Lower lobe of right lung (tissue), 2 donors: ENCODE measurements at places on chromosomes 2 and 18. TPM values are rescaled to one million over a fixed set of nuclear protein-coding genes. Genes with fewer than 3 reads are reported as not detected.

DNA sequence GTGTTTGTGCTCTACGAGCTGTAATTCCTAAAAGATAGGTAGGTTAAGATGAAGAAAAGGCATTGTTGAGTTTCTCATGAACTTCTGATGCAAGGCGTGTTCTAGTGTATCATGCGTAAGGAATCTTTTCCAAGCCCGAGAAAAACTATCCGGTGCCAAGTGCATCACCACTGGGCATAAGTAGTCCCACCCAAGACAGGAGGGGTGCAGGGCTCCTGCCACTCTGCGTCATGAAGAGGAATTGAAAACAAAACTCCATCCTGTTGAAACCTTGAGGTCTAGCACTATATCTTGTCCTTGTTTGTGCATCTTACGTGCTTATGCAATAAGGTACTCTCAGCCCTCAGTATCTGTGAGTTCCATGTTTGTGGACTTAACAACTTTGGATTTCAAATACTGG is 45.7 kb downstream of the RAB31 start:
- no peak for DNase-seq

DNA sequence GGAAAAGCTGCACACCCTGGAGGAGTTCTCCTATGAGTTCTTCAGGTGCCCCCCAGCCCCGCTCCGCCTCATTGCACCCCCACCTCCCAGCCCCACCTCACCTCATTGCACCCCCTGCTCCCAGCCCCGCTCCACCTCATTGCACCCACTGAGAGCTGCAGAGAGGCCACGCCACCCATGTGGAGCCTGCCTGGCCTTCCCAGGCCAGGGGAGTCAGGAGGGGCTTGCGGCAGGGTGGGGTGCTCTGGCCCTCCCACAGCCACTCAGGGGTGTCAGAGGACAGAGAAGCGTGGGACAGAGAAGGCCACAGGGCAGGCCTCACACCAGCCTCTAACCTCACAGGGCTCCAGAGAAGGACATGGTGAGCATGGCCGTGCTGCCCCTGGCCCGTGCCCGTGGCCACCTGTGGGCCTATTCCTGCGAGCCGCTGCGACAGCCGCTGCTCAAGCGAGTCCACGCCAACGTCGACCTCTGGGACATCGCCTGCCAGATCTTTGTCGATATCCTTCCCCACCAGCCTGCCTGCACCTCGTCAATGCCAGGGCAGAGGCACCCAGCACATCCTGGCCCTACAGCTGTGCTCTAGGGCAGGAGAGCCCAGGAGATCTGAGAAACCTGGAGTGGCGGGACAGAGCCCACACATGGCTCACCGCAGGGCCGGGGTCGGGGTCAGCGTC is 15.0 kb upstream of the GPR17 start:
- no peak for DNase-seq

DNA sequence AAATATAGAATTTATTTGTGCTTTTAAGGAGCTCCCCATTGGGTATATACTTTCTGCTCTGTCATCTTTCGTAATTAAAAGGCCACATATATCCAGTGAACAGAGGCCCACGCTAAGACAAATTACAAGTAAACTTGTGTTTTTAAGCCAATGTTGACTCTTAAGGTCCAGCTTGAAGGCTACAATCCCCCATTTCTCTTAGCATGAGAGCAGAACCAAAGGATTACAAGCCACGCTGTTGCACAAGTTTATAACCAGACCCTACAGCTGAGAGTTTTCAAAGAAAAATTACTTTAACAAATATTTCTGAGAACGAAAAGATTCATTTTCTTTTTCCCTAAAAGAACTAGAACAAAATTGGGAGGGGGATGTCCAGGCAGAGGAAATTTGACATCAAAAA is 471.0 kb downstream of the TXNL1 start:
- no peak for DNase-seq

DNA sequence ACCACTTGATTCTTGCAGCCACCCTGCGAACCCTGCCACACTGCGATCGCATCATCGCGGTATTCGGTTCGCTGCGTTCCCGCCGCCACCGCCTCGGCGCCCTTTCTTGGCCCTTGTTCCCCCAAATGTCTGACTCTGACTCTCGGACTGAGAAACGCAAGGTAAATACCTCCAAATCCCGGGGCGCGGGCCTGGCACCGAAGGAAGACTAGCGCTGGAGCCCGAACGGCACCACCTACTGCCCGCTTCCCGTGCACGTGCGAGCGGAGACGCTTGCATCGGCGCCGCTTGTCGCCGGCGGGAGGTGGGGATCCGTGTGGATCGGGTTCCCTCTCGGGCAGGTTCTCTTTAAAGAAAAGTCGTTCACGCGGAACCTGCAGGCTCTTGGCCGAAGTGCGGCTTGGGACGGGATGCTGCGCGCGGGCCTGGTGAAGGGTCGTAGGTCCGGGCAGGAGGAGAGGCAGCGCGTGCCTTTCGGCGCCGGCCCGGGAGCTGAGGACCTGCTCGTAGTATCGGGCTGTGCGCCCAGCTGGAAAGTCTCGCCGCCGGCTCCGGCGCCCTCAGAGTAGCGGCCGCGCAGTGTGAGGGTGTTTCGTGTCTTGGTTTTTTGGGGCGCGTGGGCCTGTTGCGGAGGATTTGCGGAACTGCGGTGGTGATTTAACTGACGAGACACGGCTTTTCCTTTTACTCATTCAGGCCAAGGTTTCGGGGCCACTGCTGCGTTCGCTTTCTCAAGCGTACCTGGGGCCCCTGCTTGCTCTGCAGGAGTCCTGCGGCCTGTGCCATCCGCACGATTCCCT is 514 bp downstream of the BCL2L11 start:
- peak; percentile 76 for DNase-seq

- peak; percentile 39 for DNase-seq
Measured at GRCh38 chr2:239726631-239727181, 298.4 kb downstream of the NDUFA10 start.

DNA sequence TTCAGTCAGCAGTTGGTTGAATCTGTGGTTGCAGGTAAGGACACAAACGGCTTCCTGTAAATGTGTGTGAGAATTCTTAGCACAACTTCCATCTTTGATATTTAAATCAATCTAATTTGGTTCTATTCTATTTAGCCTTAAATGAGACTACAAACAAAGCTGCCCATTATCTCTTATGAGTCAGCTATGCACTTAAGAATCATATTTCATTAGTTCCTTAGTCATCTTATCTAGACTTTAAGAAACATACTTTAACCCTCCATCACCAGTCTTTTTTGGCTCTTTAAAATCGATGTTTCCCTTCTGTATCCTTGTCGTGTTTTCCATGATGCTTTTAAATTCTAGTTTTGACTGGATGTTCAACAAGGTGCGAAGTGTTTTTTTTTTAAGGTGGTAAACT is 114.4 kb upstream of the TMEM200C start:
- DNase-seq: no peak

GRCh38 chr2:152407204-152407721 is 72.3 kb downstream of the FMNL2 start:
- DNase-seq: no peak

DNA sequence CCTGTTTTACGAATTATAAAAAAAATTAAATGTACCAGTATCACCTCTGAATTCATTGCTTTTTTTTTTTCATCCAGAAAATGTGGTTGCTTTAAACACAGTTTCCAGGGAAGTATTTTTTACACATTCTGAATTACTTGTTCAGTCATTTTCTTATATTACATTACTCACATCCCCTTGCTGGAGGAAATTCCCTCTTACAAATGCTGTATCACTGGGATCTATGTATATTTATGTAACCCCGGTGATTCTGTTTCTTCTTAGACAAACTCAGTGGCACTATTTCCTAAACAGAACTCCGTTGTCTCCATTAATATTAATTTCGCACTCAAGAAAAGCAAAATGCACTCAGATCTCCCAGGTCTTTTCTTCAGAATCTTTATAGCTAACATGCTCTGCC is 1078.5 kb upstream of the ZEB2 start:
- DNase-seq: no peak

GRCh38 chr18:12862467-12862866 is 21.6 kb downstream of the PTPN2 start:
- no peak for DNase-seq

GRCh38 chr2:28802975-28803429 is 7.6 kb upstream of the SPDYA start:
- no peak for DNase-seq

GRCh38 chr2:235611349-235611748 is 117.5 kb downstream of the AGAP1 start:
- DNase-seq: no peak

GRCh38 chr18:58012356-58012755 is 31.7 kb upstream of the NEDD4L start:
- DNase-seq: no peak

DNA sequence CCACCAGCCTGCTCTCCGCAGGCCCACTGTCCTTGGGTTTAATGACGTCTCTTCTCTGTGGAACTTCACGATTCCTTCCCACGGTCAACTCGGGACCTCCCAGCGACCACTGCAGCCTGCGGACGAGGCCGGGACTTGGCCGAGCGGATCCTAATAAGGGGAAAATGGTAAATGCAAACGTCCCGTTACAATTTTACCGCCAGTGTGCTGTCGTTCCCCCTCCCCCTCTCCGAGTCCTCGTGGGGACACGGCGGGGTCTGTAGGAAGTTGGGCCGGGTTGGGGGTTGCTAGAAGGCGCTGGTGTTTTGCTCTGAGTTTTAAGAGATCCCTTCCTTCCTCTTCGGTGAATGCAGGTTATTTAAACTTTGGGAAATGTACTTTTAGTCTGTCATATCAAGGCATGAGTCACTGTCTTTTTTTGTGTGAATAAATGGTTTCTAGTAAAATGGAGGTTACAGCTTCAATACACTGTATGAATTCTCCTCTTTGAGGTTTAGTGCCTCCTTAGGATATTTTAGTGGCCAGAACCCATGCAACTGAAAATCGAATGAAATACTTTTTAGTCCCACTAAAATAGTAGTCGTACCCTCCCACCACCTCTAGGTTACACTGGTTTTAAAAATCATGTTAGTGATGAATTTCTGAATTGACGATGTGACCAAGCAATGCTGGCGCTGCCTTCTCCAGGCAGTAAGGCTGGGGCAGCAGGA is 2.3 kb downstream of the HOXD11 start:
- no peak for DNase-seq

- no peak for DNase-seq
Measured at GRCh38 chr2:197102231-197102630, 175.7 kb upstream of the PGAP1 start.

DNA sequence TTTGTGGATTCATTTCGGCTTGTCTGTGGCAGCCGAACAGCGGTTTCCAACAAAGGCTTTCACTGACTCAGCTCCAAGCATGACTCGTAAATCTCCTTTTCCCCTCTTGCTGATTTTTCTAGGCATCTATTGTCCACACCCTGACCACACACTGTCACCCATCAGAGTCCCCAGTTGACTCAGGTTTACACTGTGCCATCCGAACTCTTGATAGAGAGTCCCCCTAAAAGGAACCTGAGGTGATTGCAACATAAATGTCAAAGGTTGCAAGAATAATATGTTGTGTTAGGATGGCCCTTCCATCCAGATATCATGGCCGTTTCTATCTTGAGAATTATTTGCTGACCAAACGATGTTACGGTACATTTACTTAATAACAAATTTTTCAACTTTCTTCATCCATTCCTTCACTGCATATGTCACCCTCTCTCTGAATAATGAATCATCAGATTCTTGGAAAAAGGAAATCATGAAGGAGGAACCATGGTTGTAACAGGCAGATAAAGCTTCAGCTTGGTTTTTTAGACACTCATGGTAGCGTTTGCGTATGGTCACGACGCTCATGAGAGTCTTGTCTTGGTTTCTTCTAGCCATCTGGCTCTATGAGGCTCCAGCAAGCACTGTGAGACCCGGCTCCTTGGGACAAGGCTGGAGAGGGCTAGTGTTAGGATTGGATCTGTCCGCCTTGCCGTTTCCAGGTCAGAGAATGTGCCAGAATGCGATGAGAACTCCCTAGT is 72.1 kb downstream of the NPAS2 start:
- no peak for DNase-seq

LHCGR gene
- 0.30 TPM for total RNA-seq

TBR1 gene
- total RNA-seq: not detected

UGT1A5 gene
- 0.27 TPM for total RNA-seq

LYG1 gene
- total RNA-seq: 1.0 TPM

LYG2 gene
- not detected for total RNA-seq

VWA3B gene
- total RNA-seq: 7.9 TPM

KCNJ13 gene
- not detected for total RNA-seq

RTKN gene
- total RNA-seq: 27.5 TPM
